ENCODE measurements at places on chromosomes 7 and 10. TPM values are rescaled to one million over a fixed set of nuclear protein-coding genes. Genes with fewer than 3 reads are reported as not detected.

Gene HELLS
- total RNA-seq = 51.0 TPM

Gene PTPN20
- 0.44 TPM for total RNA-seq

Gene DEPP1
- 392 TPM for total RNA-seq

Gene CHRM2
- total RNA-seq = under 0.01 TPM

Gene ACTR3C
- total RNA-seq = 5.4 TPM

Gene SYT15B
- 0.06 TPM for total RNA-seq
